Fibroblast of pulmonary artery (primary cell): ENCODE measurements at places on chromosomes 4 and X.

DNA sequence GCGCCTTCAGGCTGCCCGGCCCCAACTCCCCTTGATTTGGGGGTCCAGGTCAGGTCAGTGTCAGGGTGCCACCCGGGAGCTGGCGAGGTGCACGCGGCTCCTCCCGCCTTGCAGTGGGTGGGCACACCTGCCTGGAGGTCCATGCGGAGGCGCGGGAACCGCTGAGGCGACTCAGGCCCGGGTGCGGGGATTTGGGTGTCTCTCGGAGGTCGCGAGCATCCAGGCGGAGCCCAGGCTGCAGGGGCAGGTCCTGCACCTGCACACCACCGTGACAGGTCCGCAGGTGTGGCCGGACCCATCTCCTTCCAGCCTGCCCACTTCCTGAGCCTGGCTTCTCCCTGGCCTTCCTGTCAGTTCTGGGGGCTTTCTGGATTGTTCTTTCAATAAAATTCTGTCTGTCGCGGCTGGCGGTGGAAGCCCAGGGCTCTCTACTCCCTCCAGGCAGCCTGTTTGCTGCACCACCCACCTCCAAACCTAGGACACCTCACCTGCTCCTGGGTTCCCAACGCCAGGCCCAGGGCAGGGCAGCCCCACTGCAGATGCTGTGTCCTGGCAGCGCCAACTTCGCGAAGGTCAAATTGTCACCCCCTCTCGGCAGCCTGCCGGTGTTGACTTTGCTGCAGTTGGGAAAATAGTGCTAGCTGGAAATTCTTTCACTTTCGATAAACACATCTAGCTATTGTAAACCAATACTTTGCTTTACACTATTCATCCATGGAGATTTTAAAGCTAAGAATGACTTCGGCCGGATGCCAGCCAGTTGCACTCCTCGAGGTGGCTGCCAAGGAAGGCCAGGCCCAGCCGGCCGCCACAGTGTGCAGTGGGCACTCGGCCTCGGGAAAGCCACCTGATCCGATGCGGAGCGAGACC lies 35.9 kb downstream of the FGFRL1 start:
- no peak for DNase-seq

DNA sequence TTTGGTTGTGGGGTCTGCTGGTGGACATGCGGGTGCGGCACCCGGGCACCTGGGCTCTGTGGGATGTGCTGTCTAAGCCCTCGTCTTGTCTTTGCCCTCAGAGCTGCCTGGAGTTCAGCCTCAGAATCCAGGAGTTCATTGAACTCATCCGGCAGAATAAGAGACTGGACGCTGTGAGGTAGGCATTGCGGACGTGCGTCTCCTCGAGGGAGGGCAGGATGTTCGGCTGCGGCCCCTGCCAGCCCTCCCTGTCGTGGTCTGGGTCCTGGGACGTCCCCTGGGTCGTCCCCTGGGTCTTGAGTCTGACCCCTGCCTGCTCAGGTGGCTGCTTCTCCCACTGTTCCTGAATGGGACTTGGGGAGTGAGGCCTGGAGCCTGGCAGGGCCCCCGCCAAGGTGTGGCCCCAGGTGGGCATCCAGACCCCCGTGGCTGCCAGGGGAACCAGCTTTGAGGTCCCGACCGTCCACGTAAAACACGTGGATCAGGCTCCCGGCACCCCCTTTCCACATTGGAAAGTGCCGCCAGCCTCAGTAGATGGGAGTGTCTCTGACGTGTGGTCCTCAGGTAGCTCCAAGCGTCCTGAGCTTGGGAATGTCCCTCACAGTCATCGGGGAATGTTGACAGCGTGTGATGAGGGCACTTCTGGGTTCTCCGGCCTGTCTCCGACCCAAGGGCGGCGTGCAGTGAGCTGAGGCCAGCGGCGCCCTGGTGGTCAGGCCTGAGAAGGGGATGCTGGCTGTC lies 19.3 kb upstream of the UVSSA start:
- DNase-seq, result no peak

DNA sequence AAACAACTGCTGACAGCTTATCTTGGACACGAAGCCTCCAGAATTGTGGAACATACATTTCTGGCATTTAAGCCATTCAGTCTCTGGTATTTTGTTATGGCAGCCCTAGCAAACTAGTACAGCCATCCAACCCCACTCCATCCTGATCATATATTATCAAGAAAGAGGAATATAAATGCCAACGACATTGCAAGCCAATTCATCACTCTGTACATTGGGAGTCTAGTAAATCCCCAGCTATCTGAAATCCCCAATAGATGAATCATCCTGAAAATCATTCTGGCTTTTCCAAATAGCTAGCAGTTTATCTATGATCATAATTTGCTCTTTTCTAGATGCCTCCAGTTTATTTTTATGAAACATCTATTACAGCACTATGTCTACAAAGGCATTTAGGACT lies 41.1 kb downstream of the FRMD7 start:
- peak; percentile 36 for DNase-seq

GRCh38 chrX:20432048-20432447 lies 165.3 kb upstream of the RPS6KA3 start:
- DNase-seq, result peak; percentile 26

- DNase-seq, result no peak
These were observed 11.6 kb downstream of the CXCL13 start for GRCh38 chr4:77617203-77617602.

DNA sequence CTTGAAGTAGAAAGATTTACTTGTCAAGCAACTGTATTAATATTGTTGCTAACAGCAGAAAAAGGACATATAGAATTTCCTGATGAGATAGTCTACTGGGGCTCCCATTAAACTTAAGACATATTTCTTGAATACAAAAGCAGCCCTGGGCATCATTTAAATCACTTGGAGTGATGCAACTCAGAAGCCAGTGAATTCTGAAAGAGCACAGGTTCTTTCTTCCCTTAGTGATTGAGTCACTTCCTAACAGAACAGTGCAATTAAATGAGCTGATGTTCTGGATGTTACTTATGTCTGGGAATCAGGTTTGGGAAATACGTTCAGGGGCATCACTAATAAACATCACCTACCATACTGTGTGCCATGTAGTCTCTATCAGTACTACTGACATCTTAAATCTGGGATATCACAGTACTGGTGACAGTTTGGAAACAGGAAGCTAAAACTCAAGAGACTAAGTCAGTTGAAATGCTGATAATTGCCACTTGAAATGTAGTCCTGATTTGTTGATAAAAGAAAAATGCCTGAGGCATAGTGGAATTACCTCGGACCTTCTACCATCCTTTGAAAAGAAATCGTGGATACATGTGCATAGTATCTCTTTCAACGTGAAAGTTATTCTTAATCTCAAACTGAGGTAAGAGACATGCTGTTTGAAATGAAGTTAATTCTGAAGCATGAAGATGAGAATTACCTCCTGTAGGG lies 249.2 kb upstream of the GPRIN3 start:
- DNase-seq, result peak; percentile 57

GRCh38 chr4:3813151-3814052 lies 47.2 kb downstream of the ADRA2C start:
- no peak for DNase-seq

DNA sequence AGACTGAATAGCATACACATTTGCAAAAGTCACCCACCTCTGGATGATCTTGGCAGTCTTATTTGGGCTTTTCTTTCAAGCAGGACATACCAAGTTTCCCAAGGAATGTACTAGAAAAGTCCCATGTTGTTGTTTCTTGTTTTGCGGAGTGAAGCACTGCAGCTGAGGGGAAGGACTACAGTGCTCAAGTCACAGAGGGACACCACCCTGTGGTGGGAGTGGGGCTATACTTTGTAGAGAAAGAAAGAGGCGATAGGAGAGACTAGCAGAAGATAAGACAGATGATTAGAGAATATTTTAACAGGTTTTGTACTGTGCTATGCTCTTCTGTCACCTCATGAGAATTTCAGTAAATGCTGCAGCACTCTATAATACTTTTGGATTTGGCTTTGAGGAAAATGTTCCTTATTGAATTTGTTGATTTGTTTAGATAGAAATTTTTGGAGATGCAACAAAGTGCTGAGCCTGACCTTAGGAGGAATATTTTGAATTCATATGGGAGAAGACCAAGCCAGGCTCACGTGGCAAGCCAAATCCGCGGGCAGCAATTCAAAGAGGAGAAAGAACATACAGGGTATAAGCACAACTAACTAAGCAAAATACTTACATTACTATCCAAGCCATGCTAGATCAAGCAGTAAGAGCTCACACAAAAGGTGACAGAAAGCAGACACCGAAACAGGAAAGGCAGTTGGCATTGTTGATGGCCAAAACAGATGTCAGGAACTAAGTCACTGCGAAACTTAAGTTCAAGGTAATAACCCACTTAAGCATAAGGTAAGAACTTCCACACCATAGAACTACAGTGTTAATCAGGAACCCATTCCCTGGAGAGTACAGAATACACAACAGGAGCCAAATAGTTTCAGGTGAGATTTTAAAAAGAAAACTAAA lies 280.3 kb upstream of the INTU start:
- DNase-seq, result no peak

DNA sequence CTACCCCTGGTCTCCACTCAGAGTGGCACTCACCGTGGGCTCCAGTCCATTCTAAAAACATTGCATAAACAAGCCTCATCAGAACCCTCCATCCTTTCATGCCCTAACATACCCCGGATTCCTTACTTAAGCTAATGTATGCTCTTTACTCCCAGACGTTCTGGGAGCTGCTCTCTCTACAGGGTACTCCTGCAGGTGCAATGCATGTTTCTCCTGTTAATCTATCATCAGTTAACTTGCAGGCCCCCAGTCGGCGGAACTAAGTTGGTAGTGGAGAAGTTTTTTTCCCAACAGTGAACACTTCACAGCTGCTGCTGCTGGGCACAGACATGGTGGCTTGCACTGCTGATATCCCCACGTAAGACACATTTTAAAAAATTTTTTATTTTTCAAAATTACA lies 161.6 kb upstream of the FAT1 start:
- no peak for DNase-seq

- DNase-seq, result peak; percentile 38
These were observed 89.8 kb upstream of the PRKG2 start for GRCh38 chr4:81304871-81305270.

GRCh38 chr4:89682808-89683207 lies 154.2 kb downstream of the SNCA start:
- no peak for DNase-seq

GRCh38 chr4:26242451-26242850 lies 78.4 kb upstream of the RBPJ start:
- DNase-seq, result peak; percentile 10

GRCh38 chr4:156496797-156497196 lies 474.8 kb downstream of the PDGFC start:
- DNase-seq, result peak; percentile 22

DNA sequence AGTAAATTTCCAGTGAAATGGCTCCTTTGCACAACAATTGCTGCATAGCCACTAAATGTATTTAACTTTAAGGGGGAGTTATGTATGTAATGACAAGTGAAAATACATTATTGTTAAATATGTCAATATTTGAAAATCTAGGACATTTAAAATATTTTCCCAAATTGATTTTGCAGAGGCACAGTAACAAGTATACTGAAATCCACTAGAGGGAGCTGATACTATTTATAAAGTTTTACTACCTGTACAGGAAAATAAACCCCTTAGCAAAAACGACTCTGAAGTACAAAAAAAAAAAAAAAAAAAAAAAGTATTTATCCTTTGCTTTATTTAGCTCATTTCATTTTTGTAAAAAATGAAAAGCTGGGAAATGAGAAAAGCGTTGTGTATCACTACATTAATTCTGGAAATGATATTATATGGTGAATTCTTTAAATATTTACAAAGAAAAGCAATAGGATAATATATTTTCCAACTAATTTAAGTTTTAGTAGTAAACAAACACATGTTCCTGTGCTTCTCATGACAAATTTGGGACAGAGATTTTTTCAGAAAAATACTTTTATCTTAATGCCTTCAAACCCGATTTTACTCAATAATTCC lies 727.7 kb downstream of the DMD start:
- DNase-seq, result peak; percentile 1

DNA sequence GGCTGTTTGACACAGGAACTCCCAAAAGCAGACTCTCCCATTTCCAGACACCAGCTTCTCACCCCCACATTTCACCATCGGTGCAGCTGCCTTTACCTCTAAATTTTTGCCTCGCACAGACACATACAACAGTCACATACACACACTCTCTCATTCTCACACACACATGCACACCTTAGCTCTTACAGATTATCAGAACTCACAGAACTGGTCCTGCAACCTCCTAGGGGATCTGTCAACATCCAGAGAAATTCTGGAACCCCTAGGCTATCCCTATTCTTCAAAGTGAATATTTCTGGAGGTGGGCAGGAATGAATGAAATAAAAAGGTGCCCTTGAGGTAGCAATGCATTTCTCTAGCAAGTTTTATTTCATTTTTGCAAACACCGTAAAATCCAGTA lies 4.1 kb downstream of the HS6ST2 start:
- no peak for DNase-seq

DNA sequence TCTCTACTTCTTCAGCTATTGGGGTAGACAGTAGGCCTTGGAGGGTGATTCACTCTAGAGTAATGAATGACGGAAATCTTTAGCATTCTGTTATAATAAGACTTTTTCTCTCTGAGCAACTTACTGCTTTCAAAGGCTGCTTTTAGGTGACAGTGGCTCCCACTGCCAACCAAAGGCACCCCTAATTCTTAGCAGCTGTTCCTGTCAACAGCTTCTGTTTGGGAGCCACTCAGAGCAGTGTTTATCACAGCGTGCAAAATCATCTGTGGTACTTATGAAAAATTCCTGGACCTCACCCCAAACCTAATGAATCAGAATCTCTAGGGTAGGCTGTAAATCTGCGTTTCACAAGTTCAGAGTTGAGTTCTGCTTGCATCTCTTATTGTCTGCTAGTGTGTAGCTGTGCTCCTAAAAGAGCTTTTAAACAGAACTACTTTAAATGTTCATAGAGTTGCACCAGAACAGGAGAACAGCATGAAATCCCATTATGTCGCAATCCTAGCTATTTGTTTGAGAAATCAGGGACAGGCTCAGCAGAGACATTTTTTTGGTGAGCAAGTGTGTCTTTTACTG lies 52.8 kb upstream of the POU4F2 start:
- DNase-seq, result peak; percentile 79

DNA sequence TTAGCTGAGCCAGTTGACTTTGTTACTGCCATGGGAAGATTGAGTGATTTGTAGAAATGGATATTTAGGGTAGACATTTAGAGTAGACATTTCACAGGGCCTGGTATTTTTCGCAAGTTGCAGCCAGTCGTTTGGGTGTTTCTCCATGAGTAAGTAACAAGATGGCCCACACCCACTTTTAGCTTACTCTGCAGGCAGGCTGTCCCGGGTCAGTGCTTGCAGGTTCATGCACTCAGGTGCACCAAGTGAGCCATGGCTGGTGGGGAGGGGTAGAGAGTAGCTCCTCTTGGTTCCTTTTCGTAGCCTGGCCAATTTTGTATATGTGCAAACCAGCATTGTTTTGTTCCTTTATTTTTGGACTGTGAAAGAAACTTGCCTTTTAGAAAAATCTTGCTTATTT lies 145.6 kb downstream of the POLA1 start:
- DNase-seq, result no peak

GRCh38 chrX:38664285-38664684 lies 102.9 kb downstream of the TSPAN7 start:
- DNase-seq, result peak; percentile 52

DNA sequence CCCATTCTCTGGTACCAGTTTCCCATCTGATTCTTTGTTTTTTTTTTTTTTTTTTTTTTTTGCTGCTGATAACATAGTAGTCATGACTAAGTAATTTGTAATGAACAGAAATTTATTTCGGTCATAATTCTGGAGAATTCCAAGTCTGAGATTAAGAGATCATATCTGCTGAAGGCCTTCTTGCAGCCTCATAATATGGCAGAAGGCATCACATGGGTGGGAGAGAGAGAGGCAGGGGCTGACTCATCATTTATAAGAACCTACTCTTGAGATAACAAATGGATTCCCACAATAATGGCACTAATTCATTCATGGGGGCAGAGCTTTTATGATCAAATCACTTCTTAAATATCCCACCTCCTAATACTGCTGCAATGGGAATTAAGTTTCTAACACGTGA lies 1034.3 kb downstream of the STIM2 start:
- DNase-seq, result no peak
